Glomerular endothelial cell (primary cell): ENCODE measurements at places on chromosomes 2 and 18.

DNA sequence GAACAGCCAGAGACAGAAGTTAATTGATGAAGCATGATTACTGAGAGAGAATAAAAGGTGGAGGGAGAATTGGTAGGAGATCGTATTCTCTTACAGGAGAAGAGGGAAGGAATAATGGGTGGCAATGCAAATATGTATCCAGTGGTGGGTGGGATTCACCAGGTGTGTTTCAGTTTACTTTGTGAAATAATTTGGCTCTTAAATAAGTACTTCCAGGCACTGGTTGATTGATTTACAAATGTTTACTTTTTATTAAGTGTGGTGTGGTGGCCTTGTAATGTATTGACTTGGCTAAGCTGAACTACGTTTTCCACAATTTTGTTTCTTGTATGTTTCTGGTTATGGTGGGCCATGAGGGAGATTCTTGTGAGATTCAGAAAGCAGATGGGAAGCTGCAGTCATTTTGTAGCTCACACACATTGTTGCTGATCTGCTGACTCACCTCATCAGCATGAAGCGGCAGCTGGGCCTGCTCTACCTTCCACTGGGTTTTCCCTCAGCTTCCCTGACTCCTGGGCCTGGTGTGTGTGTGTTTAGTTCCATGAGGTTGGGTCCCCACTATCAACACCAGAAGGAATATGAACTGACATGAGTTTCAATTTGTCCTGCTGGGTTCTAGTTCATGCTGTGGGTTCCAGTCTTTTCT lies 32.6 kb downstream of the MYL12B start:
- DNase-seq = no peak

DNA sequence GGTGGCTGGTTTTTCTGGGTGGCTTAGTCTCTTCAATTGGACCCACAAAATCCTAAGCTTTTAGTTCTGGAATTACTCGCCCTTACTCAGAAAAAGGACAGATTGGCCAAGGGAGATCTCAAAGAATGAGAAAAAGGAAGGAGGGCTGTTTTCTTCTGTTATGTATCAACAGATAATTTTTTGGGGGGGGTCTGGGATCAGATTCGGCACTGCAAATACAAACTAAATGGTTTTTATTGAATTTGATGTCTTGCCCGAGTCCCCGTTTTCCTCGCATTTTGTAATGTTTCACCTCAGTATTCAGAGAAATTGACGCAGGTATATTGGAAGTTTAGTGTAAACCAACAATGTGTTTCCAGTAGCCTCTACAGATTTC lies 762 bp downstream of the YIPF4 start:
- DNase-seq = no peak

DNA sequence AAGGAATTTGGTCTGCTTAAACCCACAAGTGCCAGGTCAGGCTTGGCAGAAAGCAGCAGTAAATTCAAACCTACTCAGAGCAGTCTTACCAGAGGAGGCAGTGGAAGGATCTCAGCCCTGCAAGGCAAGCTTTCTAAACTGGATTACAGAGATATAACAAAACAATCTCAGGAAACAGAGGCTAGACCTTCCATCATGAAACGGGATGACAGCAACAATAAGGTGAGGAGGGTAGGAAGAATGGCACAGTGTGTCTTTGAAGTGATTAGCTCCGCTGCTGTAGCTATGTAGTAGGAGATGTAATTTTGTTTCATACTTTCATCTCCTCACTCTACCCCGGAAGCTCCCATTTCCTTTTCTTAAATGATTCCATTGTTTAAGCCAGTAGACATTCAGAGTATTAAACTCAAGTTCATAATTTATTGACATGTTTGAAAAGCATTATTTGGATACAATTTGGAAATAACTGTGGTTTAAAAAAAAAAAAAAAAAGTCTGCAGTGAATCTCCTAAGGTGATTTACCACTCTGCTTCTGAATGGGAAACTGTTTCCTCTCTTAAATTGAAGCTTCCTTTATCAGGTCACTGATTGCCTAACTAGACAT lies 29.4 kb upstream of the DYSF start:
- peak; percentile 44 for DNase-seq

DNA sequence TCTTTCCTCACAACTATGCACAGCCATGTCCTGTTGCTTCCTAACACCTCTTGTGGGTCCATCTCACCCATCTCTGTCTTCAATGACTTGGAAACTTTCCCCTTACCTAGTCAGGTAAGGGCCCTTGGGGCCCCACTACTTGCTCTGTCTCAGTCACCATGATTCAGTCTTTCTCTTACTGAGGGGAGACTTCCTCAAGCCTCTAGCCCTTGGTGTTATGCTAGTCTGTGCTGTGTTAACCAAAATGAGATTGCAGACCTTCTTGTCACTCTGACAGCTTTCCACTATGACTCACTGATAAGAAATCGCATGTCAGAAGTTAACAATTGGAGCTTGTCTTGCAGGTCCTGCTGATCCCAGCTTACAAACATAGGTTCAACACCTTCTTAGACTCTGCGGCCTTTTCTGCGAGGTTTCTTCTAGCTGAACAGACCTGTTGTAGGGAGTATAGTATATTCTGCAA lies 65.3 kb downstream of the WDR75 start:
- DNase-seq = peak; percentile 4

DNA sequence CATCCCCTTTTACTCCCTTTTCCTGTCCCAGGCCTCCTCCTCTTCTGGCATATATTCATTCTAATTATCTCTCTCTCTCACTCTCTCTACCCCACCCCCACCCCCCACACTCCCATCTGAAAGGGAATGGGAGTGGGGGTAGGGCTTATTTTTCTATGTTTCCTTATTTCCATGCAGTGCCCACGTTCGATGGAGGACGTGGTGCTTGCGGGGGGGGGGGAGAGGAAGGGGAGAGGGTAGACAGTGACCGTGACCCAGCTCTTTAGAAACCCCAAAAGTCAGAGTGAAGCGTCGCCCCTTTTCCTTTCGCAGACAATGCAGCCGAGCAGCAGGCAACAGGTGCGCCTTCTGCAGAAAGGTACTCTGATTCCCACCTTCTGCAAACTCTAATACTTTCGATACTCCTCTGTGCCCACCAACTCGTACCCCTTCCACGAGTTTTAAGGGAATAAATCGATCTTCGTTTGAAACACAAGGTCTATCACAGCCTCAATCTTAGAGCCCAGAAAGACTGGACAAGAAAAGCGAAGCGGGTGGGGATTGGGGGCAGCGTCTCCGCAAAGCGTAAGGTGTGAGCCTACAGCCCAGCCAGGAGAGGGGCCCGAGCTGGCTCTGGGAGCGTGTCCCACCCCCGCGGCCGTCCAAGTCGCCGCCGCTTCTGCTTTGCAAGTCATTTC lies 891 bp upstream of the NR4A2 start:
- no peak for DNase-seq

- no peak for DNase-seq
Observed at GRCh38 chr2:159907909-159908308, 109.9 kb upstream of the CD302 start.

DNA sequence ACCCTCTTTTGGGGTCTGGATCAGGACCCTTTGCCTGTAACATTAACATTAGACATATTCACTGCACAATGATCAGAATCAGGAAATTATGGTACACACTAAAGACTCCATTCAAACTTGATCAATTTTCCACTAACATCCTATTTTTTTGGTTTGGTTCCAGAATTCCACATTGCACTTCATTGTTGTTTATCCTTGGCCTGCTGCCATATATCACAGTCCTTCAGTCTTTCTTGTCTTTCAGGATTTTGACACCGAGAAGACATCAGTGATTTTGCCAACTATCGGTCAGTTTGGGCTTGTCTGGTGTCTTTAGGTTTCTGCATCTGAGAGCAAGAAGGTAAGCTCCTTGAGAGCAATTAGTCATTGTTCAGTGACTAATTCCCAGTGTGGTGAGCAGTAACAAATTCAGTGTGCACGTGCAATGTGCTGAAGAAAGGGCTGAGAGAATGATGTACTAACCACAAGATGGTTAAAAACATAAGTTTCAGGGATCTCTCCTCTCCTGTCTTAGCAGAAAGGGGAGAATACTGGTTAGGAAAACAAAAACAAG lies 23.5 kb downstream of the MARCHF4 start:
- no peak for DNase-seq

- DNase-seq = no peak
Observed at GRCh38 chr2:199743415-199744120, 107.4 kb downstream of the FTCDNL1 start.

DNA sequence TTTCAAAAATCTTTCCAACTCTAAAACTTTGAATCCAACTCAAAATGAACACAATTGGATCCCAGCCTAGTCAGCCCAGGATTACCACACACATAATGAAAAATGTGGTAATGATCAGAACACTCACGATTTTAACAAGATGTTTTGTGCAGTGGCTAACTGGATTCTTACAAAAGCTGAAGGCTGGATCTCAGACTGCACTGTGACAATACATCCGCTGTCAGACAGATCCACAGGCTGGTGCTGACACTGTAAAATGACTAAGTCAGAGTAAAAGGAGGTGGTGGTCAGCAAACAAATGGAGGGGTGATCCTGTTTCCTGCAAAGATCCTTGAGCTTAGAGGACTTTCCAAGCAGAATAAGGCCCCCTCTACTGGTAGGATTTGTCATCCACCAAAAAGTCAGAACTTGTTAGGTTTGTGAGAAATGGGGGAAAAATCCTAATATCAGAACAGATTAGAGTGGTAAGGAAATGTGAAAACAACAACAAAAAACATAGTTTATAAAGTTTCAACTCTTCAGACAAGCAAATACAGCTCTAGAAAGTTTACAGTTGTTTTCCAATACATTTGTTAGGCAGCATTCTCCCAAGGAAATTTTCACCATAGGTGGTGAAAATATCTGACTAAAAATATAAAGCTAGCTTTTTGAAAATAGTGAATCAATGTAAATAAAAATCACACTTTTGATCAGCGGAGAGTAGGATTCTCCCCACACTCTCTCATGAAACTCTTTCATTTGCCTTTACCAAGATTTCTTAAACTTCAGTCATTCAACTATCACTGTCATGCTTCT lies 211.9 kb downstream of the AGPS start:
- DNase-seq = peak; percentile 34

DNA sequence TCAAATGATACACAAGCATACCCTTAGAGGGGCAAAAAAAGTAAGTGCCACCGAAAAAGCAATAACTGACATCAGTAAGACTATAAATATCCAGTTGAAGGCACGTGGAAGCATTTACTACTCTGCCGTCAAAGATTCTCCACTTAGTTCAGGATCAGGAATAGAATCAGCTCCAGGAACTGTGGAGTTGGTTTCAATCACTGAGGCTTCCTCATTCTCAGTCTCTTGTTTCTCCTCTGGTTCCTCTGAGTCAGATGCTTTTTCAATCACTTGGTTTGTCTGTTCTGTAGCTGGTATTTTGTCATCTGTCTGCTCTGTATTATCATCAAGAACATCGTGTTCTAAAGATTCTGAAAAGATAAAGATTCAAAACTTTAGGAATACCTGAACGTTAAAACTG lies 72.2 kb downstream of the LNPK start:
- no peak for DNase-seq

DNA sequence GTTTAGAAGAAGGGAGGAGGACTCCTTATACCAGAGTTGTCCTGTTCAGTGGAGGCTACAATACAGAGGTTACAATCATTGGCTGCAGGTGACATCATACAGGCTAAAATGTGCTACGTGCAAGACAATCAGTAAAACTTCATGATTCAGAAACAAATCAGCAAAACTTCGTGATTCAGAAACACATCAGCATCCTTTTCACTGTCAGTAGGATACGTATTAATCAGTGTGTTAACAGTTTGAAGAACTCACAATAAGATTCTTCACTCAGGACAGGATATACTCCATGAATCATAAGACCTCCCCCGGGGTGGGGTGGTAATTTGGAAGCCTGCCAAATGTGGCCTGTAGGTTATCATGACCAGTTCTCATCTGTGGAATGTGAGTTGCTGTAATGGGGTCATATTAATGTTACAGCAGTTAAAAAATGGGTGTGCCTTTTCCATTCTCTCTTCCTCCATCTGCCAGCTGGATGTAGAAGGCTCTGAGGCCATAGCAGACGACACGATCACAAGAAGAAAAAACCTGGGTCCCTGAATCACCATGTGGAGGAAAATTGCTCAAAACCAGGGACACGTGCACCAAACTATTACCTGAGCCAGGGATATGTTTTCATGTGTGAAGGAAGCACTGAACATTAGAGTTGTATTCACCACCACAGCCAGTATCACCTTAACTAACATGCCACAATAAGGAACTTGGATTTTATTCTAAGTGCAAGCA lies 134.8 kb upstream of the CREB1 start:
- peak; percentile 98 for DNase-seq

DNA sequence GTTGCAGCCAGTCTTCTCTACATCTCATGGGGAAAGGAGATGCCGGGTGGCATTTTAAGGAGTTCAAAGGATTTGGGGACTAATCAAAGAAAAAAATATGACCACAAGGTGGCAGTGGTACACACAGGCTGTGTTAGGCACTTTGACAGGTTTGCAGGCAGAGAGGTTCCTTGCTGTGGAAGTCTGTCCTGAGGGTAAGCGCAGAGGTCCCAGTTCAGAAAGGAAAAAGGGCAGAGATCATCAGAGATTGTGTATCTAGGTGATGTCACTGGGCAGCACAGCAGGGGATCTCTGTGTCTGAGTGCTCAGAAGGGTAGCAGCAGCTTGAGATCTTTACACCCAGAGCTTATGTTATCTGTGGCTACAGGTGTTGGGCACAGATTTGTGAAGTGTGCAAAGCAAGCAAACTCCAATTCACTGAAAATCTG lies 231.4 kb downstream of the LRRTM1 start:
- peak; percentile 14 for DNase-seq

- no peak for DNase-seq
Observed at GRCh38 chr2:80145499-80145898, 159.1 kb downstream of the LRRTM1 start.

GRCh38 chr2:28539118-28539541 lies 43.3 kb downstream of the PLB1 start:
- DNase-seq = no peak

DNA sequence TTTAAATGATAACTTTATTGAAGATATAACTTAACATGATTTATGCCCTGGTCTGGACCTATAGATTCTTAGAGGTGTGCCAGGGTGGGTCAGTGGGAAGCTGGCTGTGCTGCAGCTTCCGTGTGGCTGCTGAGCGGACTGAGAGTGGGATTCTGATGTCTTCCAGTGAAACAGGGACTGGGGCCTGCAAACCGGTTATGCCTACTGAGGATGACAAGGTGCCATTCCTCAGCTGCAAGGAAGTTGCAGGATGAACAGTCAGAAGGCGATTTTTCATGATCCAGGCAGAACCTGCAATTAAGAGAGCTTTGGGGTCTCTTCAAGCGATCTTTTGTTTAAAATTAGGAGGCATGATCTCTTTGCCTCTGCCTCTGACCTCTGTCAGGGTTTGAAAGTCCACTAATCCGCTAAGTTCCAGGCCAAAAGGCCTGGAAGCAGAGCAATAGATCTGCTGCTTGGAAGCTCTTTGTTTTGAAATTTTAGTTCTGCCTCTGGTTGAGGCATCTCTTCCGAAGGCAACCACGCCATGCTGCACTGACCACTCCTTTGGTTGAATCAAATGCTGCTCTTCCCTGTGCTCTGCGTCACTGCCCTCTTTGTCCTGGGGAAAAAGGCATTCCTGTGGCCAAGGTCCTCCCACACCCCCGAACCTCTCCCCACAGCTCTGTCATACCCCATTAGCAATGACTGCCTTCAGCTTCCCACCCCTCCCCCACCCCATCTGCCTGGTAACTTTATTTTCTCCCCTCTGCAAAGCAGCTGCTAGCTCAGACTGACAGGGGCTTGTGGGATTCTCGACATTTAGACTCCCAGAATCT lies 2.0 kb downstream of the TMEM169 start:
- no peak for DNase-seq

- no peak for DNase-seq
Observed at GRCh38 chr18:32460171-32460731, 10.4 kb downstream of the GAREM1 start.

- no peak for DNase-seq
Observed at GRCh38 chr18:51621864-51622160, 424.3 kb upstream of the MEX3C start.
